ENCODE measurements at places on chromosomes 1 and 21.

GRCh38 chr1:3978196-3978989, 78.3 kb upstream of the C1orf174 start:
- no peak for DNase-seq

DNA sequence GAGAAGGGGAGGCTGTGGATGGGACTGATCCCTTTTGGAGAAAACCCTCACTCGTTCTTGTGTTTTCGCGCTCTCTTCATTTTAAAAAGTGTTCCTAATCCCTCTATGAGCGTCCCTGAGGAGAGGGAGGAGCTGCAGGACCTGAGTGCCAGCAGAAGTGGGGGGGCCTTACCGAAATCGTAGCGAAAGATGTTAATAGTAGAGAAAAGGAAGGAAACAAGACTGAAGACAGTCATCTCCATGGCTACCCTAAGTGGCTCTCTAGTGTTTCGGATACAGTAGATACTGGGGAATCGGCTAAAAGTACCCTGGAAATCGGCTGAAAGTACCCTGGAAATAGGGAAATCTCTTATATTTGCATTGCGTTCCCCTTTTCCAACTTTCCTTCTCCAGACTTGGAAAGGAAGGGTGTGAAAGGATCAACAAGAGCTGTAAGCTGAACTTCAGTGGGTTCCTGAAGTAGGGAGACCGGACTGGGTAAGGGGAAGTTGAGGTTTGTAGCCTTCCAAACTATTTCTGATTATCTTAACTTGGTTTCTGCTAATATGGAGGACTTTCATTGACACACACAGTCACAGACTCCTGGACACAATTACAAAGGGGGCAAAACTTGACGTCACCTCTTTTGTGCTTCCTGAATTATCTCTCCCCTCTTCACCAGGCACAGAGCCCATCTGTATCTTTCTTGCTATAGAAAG, 486 bp upstream of the DSTYK start:
- no peak for DNase-seq

GRCh38 chr1:155012776-155013602, 10.4 kb downstream of the ZBTB7B start:
- no peak for DNase-seq

DNA sequence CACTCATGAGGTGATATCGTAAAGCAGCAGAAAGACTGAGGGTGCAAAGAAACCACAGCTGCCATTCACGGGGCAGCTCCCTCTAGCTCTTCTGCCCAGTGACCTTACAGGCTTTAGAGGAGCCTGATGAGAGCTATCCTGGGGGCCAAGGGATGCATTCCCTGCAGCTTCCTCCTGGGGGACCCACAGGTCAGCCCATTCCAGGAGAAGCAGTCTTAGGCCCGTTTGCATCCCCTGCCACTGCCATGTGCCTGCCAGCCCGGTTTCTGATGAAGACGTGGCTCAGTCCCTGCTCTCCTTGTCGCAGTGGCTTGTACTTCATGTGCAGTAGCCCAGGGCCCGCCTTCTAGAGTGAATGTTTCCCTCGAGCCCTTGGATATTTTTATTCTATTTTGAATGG, 22.8 kb downstream of the ATP5PO start:
- no peak for DNase-seq

DNA sequence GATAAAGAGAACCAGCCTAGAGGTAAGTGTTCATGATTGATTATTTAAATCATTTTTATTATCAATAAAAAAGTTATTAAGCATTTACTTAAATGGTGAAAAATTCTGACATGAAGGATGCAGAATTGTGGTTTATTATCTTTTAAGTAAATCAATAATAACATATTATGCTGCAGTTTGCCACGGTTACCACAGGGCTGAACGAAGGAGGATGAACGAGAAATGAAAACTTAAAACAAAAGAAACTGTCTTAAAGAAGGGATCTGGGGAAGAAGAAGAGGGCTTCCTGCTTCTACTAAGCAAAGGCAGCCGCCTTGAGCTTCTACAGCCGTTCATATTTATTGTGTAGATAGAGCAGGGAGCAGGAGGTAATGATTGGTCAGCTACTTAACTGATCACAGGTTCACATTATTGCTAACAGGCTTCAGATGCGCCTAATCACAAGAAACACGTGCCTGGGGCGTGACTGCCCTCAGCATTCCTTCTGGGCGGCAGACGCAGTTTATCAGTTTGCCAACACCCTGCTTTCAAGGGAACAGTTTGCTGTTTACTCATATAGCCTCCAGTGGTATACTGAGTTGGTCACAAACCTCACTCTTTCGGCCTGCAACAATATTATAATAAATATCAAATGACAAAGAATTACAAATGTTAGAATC, 5.8 kb upstream of the FNBP1L start:
- no peak for DNase-seq

GRCh38 chr21:35922618-35923017, 137.7 kb downstream of the SETD4 start:
- no peak for DNase-seq

- no peak for DNase-seq
These were observed 75.6 kb upstream of the ETV3 start for GRCh38 chr1:157213836-157214235.

GRCh38 chr21:26042181-26042876, 128.2 kb downstream of the APP start:
- DNase-seq: no peak

GRCh38 chr21:35868005-35868868, 192.1 kb downstream of the SETD4 start:
- no peak for DNase-seq
